Esophagus squamous epithelium (tissue), 5 donors: ENCODE measurements at places on chromosomes 2 and 18.

DNA sequence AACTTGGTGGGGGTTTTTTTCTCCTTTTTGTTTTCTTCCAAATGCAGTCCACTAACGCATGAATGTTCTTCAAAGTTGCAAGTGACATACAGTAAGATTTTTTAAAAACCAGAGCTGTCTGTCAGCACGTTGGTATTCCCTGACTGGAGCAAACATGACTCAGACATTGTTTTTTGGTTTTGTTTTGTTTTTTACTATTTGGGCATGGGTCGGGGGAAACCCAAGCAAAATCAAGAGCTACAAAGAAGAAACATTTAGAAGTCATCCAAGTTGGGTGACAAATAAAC, 726 bp upstream of the CCDC88A start:
- no peak for DNase-seq

DNA sequence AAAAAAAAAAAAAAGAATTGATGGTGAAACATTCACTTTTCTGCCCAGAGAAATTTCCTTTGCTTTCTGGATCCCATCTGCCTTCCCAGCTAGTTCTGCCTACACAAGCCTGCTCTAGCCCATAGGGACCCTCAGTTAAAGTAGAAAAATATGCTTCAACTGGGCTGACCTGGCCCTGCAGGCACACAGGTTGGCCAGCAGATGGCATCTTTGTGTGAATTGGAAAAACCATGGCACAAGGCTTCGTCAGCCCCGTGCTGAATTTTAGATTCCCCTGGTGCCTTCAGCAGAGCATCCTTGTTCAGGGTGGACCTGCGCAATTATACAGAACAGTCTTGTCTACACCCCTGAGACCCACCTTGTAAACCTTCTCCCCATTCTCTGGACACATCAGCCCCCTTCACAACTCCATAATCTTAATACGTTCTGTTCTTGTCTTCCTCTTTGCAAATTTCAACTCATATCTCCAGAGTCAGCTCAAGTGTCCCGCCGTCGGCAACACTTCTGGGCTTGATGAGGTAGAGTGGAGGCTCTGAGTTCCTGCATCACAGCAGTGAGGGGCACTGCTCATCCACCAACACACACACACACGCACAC, 114.5 kb downstream of the INSIG2 start:
- DNase-seq: no peak

DNA sequence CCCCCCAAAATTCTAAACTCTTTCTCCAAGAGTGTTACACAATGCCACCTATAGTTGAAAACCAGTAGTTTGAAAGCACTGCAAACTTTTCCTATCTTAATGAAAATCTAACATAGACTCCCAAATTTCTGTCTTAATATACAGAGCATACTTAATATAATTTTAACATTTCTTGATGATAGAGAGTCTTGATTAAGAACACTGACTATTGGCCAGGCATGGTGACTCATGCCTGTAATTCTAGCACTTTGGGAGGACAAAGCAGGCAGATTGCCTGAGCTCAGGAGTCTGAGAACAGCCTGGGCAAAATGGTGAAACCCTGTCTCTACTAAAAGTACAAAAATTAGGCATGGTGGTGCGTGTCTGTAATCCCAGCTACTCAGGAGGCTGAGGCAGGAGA, 34.2 kb downstream of the ASXL2 start:
- no peak for DNase-seq

GRCh38 chr2:228767196-228767595, 503.9 kb downstream of the PID1 start:
- DNase-seq: no peak

- DNase-seq: no peak
Observed at GRCh38 chr2:118784860-118785259, 62.6 kb downstream of the EN1 start.

DNA sequence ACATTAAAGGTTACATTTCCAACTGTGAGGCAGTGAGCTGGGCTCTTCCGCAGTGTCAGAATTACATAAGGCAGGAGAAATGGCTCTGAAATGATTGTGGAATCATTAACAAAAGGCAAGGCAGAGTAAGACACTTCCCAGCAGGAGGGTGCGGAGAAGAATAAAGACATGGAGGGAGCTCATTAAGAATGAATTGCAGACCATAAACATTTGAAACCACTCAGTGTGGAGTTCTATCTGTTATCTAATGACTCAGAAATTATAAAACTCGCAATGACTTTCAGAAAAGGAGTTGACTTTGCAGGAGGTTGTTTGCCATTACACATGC, 77.0 kb downstream of the SMIM21 start:
- no peak for DNase-seq

GRCh38 chr2:200380833-200381542, 74.5 kb downstream of the SPATS2L start:
- no peak for DNase-seq

DNA sequence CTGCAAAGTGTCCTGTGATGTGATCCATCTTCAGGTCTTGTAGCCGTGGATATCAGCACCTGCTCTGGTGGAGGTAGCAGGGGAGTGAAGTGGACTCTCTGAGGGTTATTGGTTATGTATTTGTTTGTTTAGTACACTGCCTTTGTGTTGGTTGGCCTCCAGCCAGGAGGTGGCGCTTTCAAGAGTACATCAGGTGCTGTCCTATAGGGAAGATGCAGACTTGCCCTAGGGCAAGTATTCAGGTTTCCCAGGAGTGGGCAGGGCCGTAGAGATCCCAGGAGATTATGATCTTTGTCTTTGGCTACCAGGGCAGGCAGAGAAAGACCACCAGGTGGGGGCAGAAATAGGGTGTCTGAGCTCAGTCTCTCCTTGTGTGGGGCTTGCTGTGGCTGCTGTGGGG, 411.8 kb downstream of the SOX11 start:
- DNase-seq: no peak

DNA sequence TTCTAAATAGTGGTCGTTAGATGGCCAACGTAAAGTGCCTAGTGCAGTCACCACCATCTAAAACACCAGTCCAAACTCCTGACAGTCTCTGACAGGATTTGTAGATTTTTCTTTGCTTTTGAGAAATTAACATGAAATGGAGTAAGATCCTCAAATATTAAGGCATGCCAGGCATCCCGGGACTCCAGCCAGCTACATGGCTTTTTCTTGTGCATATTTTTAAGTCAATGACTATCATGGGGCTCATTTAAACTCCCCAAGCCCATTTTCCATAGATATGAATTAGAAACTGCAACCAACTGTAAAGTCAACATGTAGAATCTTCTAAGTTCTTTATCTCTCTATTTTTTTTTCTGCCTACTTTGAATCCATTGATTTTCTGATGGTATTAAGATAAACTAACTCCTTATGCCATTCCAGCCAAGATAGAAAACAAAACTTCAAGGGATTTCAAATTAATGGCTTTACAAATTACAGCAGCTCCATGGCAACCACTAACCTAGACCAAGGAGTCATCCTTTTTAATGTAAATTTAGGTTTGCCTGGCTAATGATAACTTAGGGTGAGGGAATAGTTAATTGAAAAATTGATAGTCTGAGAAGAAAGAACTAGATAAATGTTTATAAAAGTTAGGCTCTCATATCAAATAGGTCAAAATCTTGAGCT, 764.1 kb upstream of the NXPH2 start:
- DNase-seq: no peak

DNA sequence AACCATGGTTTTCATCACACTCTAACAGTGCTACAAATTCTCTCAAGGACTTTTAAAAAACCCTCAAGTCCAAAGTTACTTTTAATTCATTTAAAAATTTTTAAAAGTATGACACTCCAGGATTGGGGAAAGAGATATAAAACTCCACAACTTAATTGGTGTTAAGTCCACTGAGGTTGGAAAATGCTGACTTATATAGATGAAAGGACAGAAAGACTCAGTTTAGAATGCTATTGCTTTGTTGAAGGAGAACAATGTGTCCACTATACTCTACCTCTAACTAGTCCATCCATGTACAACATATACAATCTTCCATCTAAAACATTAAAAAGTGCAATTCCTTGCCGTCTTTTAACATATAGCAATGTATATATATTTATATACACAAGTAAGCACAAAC, 41.2 kb downstream of the CABYR start:
- no peak for DNase-seq

DNA sequence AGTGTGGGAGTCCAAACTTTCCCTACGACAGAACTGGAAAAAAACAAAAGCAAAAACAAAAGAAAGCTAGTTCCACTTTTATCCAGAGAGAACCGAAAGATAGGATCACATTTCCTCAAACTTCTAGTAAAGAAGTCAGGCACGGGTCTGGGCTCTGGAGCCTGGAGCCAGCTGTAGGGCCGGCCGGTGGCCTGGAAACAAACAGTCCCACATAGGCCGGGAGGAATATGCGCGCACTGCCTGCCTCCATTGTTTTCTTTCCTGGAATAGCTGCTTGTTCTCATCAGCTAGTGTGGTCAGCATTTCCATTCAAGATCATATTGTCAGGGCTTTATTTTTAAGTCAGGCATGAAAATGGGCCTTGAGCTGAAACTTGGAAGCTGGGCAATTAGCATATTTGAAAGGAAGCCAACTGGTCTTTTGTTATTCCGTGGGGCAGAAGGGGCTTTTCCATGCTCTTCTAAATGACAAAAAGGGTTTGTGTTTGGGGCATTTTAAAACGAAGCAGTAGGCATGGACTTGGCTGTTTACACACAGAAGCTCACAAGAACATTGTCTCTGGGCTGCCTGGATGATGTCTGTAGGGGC, 58.7 kb upstream of the RFX8 start:
- no peak for DNase-seq

DNA sequence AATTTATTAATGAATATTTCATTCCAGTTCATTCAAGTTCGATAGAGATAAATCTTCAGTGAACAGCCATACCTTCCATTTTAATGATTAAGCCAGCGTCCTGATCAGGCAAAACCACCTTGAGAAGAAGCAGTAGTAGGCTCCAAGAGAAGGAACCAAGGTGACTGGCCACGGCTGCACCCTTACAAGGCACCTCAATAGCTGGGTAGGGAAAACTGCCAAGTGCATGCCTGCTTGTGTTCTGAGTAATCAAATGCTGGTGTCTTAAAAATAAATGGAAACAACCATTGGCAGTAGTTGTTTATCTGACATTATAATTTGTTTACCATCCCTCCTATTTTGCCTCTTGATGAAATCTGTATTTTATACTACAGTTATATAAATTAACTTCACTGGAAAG, 10.0 kb upstream of the FEZ2 start:
- no peak for DNase-seq

DNA sequence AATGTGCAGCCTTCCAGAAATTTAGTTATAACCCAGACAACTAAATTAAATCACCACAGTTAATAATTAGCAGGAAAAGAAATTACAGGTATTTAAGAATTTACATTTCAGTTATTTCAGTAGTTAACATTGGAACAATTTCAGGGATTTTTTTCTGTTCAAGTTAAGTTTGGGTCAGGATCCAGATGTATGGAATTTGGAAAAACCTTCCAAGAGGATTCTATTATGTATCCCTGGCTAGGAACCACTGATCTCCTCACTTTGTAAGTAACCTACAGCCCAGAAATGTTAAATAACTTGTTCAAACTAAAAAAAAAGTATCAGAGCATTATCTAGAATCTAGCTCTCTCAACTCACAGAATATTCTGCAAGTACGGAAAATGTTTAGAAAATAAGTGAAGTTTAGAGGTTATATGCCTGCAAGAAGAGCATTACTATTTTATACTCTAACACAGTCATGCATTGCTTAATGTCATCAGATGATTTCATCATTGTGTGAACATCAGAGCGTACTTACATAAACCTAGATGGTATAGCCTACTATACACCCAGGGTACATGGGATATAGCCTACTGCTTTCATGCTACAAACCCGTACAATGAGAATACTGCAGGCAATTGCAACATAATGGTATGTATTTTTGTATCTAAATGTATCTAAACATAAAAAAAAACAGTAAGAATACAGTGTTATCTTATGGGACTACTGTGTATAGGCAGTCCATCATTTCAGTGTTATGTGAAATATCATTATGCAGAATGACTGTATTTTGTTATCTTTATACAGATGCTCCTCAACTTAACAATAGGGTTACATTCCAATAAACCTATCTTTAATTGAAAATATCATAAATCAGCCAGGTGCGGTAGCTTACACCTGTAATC, 6.1 kb downstream of the NCKAP1 start:
- no peak for DNase-seq
